ENCODE measurements at places on chromosomes 5 and 9.

GRCh38 chr9:130172858-130173665 is 858 bp downstream of the NCS1 start:
- DNase-seq, result no peak

GRCh38 chr9:135514342-135515082 is 6.7 kb upstream of the LCN1 start:
- no peak for DNase-seq

DNA sequence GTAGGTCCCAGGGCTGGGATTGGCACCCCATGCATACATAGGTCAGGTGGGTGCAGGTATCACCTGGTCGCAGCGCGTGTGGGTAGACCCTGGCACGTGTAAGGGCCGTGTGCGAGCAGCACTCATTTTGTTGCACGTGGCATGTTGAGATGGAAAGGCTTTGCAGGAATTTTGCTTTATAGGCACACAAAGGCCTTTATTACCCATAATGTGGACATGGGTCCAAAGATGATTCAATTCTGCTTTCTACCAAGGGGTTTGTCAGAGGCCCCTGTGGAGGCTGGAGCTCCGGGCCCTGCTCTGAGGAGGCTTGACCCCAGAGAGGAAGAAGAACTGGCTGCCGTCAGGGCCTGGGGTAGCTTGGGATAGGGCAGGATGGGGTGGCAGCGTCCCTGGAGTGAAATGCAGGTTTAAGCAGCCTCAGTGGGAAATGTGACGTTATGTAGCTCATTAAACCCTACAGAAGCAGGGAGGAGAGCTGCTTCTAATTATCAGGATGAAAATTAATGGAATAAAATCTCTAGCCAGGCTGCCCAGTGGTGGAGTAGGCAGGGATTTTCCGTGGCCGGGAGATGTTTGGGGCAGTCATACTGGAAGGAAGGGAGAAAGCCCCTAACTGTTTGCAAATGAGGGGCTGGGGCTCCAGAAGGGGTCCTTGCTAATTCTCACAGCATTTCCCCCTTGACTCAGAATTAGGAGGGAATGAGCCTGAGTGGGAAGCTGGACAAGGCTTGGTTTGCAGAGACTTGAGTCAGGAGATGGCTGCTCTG is 103.3 kb upstream of the PITX1 start:
- DNase-seq, result no peak

DNA sequence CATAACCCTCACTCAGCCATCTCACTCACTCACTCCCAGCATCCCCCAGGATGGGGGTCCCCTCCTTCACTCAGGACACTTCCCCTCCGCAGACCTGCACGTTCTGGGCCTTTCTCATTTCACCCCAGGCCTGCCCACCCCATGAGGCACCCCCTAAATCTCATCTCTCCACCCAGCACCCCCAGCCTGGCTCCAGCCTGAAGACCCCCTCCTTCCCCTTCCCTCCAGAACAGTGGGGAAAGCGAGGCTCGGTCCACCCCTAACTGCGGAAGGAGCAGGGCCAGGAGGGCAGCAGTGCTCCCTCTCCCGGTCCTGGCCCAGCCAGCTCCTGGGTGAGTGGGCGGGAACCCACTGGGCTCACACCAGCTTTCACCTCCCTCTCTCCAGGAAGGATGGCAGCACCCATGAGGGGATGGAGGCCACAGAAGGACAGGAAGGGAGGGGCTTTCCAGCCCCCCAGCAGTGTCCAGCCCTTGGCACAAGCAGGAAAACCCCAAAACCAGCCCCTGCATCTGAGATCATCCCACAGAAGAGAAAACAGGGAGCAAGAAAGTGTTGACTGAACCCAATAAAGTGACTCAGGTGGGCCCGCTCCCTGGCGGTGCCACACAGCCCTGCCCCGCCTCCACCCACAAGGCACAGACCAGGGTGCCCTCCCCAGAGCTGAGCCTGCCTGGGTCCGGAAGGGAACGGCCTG is 55.0 kb downstream of the LRSAM1 start:
- DNase-seq, result no peak

- no peak for DNase-seq
These were observed 98.5 kb downstream of the STRBP start for GRCh38 chr9:123169926-123170325.

DNA sequence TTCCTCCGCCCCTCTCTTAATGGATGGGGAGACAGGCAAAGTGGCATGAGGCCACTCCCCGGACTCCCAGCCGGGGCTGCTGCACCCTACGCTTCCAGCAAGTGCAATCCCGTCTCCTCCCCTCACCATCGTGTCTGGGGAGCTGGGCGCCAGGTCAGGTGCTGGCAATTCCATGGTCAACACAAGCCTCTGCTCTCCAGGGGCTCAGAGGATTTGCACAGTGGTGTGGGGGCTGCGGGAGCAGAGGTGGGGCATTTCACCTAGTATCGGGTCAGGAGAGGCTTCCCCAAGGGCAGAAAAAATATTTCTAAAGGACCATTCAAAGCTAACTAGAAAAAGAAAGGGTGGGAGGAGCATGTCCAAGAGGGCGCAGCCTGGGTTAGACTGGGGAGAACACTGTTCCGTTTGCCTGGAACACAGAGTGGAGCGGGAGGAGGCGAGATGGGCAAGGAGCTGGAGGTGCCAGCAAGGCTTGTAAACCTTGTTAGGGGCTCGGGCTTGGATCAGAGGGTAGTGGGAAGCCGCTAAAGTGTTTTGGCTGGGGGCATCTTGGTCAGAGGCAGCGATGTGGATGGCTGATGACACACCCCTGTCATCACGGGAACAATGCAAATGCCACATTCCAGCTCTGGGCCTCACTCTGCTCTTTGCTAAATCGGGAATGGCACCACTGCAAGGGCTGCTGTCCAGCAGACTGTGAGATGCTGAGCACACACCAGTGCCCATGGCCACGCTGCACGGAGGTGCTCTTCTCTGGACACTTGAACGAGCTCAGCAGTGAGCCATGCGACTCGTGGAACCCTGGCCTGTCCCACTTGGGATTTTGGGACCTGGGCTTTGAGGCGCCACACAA is 191.7 kb downstream of the CDK5RAP2 start:
- no peak for DNase-seq

DNA sequence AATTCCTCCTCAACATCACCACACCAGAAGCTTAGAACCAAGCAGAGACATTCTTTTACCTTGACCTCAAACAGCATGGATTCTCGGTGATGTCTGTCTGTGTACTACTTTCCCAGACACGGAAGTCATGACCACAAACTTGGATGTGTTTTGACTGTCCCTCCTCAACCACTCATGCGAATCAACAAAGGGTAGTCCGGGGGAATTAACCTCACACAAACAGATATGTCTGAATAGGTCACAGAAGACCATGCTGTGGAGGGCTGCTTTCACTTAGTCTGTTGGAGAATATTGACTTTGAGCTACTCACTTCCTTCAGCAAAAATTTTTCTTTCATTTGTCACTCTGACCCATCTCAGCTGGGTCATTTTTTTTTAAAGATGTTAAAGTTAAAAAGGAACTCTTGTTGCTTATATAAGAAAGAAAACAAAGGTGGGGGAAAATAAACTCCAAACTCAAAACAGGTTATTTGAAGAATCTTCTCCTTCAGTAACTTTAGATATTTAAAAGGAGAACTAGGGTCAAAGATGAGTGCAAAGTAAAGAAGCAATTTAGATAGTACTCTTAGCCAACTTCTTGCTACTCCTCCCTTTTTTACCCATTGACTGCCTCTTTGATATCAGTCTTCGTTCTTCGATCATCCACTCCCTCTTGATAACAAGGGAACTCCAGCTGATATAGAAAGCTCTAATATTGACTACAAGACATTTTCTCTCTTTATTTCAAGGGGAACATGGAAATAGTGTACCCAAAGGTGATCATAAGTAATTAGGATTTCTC is 343.4 kb upstream of the CDH6 start:
- DNase-seq, result no peak

DNA sequence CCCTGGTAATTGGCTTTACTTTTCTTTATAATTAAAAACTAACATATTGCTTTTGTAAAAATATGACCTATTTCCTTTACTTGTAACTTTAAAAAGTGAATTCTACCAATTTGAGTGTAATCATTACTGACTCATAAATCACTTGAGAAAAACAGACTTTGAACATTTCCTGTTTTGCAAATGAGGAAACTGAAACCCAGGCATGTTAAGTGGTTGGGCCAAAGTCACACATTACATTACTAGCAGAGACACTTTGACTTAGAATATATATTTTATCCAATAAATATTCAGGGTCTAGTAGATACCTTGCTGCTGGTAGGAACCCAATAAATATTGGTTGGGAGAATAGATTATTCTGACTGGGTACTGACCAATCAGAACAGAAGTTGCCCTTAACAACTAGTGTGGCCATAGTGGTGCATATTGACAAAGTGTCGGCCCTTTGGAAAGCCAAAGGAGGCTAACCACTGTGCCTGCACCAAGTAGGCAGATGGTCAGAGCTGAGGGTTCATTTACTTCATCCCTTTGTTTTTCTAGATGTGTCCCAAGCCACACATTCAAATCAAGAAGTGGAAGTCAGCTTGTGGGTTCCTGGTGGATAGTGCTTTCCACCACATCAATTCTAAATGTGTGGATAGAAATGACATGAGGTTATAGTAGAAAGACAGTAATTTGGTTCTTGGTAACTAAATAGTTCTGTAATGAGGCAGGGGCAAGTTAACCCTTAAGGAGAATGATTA is 365.1 kb upstream of the RIOK2 start:
- DNase-seq, result no peak

GRCh38 chr5:151022511-151023018 is 2.2 kb downstream of the GPX3 start:
- DNase-seq, result no peak

DNA sequence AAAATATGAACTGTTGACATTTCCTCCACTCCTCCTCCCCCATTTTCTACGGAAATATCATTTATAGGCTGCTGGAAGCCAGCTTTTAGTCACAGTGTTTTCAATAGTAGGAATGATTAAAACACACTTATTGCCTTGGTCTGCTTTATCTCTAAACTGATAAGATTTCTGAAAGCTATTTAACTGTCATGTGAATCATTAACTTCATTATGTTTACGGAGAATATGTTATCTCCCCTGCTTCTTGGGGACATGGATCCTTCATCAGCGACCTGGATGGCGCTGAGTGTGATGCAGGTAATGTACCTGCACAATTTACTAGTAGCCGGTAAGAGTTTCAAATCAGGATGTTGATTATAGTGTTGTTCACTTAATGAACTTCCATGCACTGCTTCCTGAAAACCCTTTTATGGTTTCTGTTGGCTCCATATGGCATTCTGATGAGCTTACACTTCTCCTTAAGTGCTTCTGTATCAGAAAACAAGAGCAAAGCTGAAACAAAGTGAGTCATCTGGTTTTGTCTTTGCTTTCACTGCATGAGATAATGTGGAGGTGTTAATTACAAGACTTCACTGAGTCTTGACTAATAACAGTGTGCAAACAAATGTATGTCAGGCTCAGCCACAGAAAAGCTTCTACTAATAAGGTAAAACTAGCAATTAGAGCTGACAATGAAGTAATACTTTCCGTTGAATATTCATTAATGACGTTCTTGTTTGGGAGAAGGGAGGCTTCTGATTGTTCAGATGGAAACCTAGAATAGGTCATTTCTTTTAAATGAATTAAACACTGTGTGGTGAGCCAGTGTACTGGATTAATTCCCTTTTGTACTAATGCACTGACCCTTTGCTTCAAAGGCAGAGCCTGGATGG is 162.4 kb upstream of the ZNF608 start:
- no peak for DNase-seq

DNA sequence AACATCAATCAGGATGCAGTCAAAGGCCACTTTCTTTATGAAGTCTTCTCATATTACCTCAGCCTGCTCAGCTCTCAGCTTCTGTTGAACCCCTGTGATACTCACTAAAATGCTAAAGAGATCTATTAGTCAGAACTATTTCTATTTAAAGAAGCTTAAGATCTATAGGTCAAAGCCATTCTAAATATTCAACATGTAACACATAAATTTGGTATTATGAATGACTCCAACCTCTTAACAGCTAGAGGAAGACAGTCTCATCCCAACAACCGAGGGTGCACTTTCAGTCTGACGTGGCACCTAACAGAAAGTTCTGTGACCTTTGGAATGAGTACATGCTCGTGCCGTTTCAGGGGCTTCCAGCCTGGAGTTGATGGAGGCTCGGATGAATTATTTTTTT is 301.5 kb upstream of the VLDLR start:
- DNase-seq, result no peak

GRCh38 chr5:144084971-144085370 is 85.5 kb downstream of the YIPF5 start:
- no peak for DNase-seq

DNA sequence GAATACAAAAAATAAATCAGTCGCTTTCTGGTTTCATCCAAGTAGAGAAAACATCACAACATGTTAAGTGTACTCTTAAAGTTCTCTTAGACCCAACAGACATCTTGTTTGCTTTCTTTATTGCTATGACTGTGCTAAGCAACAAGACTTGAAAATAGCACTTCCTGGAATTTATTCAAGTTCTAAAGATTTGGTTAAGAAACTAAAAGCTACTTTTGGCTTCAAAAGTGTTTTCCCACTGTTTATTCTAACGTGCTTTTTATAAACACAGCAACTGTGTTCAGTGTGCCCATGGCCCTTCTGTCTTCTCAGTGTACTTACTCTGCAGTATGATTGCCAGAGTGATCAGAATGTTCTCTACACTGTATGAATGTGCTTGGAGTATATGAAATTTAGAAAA is 109.8 kb downstream of the GIN1 start:
- DNase-seq, result no peak

DNA sequence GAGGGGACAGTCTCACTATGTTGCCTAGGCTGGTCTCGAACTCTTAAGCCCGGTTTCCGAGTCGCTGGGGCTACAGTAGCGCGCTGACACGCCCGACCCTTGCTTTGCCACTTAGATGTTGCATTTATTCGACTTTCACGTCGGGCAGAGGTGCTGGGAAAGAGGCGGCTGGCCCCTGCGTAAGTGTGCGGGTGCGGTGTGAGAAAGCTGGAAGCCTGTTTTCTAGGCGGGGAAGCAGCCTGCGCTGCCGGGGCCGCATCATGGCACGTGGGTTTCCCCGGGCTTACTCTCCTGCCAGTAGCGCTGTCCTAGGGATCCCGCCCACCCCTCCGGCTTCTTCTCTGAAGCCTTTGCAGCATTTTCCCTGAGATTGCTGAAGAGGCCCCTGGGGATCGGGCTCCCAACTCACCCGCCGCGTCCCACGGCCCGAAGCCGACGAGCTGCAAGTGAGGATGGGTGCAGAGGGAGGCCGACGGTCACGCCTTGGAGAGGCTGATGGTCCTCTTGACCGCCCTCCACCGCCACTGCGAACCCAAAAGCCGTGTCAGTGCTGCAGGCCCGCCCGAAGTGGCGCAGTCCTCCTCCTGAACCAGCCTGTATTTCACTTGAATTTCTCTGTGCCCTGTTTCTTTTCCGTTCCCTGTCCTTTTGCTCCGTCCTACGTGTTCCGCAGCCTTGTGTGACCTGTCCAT is 5.8 kb upstream of the TRIM41 start:
- peak; percentile 40 for DNase-seq

- no peak for DNase-seq
These were observed 1.6 kb upstream of the ASPN start for GRCh38 chr9:92483627-92484545.

- DNase-seq, result no peak
These were observed 295.1 kb downstream of the CDK5RAP2 start for GRCh38 chr9:120284821-120285220.

GRCh38 chr9:135929656-135930445 is 22.5 kb upstream of the CAMSAP1 start:
- DNase-seq, result no peak

- no peak for DNase-seq
These were observed 675.4 kb upstream of the DMAC1 start for GRCh38 chr9:8474937-8475336.

All from activated CD4-positive, alpha-beta T cell treated with anti-CD3 and anti-CD28 coated beads, Interleukin-2, amount 50 U/mL, for 24 hours (primary cell).